ENCODE measurements at places on chromosomes 6 and 20. TPM values are rescaled to one million over a fixed set of nuclear protein-coding genes. Genes with fewer than 3 reads are reported as not detected.

- DNase-seq, result no peak
These were observed 26.0 kb upstream of the ADIG start for GRCh38 chr20:38554986-38555385.

DNA sequence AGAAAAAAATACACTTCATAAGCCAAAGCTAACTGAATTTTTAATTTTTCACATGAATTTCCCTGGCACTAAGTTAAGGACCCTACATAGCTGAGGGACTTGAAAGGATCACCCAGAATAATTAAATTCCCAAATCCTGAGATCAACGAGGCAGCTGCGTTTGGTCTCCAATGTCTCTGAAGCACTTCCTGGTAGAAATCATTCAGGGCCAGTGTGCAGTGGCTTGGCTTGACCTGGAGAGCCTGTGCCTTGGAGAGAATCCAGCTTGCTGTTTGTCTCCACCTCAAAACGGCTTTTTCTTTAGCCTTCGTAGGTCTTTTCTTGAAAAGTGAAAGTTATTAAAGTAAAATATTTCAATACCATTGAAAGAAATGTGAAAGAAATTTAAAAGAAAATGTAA, 92.4 kb downstream of the SMOC2 start:
- DNase-seq, result no peak

DNA sequence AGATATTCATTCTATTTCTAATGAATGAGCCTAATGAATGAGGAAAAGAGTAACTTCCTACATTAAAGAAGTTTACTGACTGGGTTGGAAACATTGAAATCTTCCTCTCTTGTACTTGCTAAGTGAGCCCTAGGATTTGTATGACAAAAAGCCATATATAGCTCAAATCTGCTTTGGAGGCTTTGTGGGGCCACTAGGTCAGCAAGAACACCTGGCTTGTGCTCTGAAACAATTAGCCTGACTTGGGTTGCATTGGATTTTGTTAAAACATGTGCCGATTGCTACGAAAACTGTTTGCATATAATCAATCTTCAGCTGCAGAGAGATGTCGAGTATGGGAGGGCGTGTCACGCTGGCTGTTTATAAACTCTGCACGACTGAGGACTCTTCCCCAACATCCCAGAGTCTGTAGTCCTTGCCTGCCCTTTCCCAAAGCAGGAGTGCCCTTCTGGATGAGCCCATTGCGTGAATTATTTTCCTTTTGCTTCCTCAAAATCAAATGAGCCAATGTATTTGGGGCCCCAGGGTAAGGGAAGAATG, 684.8 kb downstream of the DHX35 start:
- no peak for DNase-seq

DNA sequence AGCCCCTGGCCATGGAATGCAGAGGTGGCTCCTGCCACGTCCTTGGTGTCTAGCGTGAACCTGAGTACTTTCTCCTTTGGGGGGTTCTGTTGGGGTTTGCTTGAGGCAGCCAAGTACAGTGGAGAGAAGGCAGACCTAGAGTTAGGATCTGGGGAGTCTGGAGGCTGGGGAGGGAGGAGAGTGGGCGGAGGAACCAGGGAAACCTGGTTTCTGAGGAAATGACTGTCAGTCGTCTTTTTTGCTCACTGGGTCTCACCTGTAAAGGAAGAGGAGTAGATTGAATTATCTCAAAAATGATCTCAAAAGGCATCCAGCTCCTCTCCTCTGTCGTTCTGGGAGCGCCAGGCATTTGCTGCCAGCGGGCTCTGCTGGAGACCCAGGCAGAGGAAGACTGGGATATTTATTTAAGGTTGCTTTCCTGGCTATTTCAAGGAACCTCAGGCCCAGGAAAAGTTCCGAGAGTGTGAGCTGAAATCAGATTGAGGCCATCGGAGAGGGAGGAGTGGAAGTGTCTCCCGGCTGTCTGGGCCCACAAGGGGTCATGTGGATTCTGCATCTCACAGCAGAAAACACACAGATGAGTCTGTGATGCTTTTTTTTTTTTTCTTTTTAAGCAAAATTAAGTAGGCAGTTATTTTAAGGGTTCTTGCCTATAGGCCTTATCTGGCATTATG, 16.1 kb downstream of the EPB41L1 start:
- DNase-seq, result no peak

DNA sequence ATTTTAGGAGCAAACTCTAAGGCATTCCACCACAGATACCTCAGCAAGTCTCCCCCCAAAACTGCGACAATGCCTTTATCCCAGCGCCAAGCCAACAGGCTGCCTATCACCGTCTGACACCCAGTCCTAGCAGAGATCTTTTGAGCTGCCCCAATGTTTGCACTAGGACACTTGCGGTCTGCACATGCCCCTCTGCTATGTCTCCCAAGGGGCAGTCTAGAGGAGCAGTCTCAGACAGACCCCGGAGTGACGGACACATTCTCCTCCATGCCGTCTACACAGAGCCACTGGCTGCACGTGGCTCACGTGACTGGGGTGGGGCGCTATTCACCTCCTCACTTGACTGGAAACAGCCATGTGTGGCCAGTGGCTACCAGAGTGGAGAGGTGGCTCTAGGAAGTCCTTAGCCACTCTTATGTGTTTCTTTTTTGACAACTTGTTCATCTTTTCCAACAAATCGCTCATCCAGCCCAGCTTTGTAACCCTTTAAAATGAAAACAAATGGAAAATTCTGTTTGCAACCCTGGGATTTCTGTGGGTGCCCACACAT, 16.0 kb downstream of the DIDO1 start:
- no peak for DNase-seq

DNA sequence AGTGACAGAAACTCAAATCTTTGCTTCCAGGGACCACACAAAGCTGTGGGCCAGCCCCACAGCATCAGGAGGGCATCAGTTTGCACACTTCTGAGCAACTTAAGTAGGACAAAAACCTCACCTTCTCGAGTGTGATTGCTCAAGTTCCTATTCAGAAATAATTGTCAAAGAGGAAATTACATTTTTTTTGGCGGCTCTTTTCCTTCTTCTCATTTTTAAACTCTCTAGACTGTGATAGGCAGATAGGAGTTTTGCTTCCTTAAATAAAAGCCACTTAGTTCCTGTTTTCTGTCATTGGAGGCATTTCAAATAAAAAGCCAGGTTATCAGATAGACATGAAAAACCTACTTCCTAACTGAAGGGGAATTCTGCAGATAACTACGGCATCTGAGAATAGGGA, 11.2 kb upstream of the TAGAP start:
- DNase-seq, result no peak

DNA sequence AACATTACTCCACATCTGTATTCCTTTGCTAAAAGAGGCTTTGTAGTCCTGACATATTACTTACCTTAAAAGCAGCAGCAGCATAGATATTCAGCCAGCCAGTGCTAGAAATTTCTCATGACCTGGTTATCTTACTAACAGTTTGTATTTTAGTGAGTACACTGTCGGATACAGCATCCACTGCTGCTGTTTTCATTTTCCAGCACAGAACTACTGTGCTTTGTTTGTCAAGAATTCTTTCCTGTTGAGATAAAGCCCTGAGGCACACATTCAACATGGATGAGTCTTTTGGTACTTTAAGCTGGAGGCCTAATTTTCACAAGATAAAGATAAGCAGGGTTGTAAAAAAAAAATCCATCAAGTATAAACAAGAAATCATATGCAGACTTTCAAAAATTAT, 311.2 kb upstream of the OPRM1 start:
- DNase-seq, result no peak

DNA sequence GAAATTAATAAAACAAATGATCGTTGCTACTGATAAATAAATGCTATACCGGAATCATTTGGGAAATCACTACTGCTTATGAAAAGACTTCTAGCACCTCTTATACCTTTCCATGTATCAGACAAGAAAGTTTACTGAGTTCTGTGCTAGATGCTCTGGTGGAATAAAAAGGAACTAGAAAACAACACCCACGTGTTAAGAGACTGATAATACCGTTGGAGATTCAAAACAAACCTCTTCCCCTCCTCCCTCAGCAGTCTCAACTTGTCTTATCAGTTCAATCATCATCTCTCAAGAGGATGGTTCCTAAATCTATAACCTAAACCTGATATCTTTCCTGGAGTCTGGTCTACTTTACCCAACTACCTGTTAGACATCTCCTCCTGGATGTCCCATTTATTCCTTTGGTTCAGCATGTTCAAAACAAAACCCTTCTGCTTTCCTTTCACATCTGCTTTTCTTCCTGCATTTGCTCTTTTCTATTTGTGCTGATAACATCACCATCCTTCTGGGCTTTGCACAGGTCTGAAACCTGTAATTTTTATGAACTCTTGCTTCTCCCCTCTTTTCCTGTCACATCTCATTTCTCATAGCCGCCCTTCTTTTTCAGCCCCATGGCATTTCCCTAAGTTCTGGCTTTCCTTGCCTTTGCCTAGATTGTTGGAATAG, 122.2 kb downstream of the COL19A1 start:
- no peak for DNase-seq

- DNase-seq, result no peak
These were observed 318.2 kb downstream of the ZFAND3 start for GRCh38 chr6:38137608-38138265.

DNA sequence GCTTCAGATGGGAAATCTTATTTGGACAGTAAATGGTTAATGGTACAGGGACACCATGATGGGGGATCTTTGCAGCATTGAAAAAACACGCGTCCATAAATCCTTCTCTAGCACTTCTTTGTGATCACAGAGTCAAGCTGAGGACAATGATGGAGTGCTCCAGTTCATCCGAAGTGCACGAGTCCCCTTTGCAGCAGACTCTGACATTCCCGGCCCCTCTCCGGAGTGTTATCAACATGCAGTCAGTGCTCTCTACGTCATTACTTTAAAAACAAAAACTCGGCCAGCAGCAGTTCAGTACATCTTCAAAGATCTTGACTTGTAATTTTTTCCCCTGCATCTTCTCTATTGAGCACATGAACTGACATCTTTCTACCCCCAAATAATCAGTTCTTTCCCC, 185.5 kb upstream of the AKAP12 start:
- DNase-seq, result no peak

DNA sequence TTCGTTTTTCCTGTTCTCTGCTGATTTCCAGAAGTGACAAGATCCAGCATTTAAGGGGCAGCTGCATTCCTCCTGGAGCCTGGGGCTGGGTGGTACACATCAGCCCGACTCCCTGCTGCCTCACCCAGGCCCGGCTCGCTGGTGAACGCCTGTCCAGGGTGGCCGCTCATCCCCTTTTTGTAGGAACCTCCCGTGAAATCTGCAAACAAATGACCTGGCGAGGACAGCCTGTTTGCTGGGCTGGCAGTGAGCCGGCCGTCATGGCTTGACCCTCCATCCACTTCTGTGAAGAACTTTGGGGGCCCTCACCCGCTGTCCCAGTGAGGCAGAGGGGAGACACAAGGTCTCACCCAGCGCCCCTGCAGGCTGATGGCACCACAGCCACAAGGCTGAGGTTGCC, 39.0 kb downstream of the PYGB start:
- no peak for DNase-seq

DNA sequence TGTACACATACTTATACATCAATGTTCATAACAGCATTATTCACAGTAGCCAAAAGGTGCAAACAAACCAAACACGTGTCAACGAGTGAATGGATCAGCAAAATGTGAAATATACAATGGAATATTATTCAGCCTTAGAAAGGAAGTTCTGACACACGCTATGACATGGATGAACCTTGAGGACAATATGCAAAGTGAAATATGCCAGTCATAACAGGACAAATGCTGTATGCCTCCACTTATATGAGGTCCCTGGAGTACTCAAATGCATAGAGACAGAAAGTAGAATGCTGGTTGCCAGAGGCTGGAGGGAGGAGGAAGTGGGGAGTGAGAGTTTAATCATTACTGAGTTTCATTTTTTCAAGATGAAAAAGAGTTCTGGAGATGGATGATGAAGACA, 37.8 kb upstream of the IGF2R start:
- DNase-seq, result no peak

DNA sequence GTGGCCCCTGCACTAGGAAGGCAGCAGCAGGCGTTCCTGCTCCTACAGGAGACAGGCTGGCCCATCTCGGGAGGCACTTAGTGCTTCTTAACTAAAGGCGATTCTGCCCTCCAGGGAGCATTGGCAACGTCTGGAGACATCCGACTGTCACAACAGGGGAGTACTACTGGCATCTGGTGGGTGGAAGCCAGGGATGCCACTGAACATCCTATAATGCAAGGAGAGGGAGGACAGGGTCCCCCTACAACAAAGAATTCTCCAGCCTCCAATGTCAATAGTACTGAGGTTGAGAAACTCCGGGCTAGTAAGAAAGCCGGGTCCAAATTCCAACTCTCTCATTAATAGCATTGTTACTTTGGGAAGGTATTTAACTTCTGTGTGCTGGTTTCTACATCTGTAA, 119.4 kb upstream of the ARMC2 start:
- no peak for DNase-seq

GRCh38 chr20:46552460-46553420, 2.3 kb upstream of the OCSTAMP start:
- DNase-seq, result no peak

- DNase-seq, result no peak
These were observed 303.5 kb downstream of the CDH4 start for GRCh38 chr20:61555566-61555965.

- DNase-seq, result no peak
These were observed 58.8 kb downstream of the SAMD5 start for GRCh38 chr6:147567141-147567805.

- no peak for DNase-seq
These were observed 160.7 kb downstream of the ZFAND3 start for GRCh38 chr6:37980222-37980595.

- DNase-seq, result no peak
These were observed 208.4 kb downstream of the MYLK4 start for GRCh38 chr6:2542101-2542857.

DNA sequence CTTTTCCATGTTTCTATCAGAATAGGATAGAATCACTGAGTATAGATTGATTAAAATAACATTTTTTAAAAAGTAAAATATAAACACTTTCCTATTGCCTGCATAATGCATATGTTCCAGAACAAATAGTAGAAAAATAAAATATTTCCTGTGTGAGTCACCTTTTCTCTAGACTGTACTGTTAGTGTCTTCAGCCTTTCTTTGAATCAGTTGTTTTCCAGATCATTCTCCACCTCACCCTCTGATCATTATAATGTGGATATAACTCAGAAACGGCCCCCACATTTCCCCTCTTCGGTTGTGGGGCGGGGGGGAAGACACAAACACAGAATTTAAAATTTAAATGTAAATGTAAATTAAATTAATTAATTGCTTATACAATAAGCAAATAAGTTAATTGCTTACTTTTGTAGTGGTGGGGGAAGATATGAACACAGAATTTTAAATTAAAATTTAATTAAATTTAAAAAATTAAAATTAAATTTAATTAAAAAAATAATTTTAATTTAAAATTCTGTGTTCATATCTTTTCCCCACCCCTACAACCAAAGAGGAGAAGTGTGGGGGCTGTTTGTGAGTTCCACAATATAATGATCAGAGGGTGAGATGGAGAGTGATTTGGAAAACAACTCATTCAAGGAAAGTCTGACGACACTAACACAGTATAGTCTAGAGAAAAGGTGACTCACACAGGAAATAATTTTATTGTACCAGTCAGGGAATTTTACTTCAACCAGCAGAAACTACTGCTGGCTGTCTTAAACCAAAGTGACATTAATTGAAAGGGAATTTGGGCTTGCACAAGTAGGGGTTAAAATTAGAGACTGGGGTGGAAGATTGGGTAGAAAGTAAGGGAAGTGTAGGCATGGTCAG, 37.1 kb upstream of the PROKR2 start:
- no peak for DNase-seq

Gene SLC17A9
- polyA plus RNA-seq, result 1.4 TPM

Gene ABHD16B
- not detected for polyA plus RNA-seq

Gene ADRM1
- polyA plus RNA-seq, result 72.4 TPM

Gene TMC2
- polyA plus RNA-seq, result 0.14 TPM

Gene GGTLC1
- polyA plus RNA-seq, result not detected

Gene LTB
- polyA plus RNA-seq, result 2.0 TPM

Gene LY6G5C
- 2.9 TPM for polyA plus RNA-seq

Gene OR2J3
- not detected for polyA plus RNA-seq

Gene ITPR3
- polyA plus RNA-seq, result 10.4 TPM

Gene CDH4
- 8.8 TPM for polyA plus RNA-seq

Gene SIRT5
- polyA plus RNA-seq, result 19.3 TPM

Measured in left renal cortex interstitium (tissue), 4 donors.